DMS153 (cell line): ENCODE measurements at places on chromosomes 3 and 15.

DNA sequence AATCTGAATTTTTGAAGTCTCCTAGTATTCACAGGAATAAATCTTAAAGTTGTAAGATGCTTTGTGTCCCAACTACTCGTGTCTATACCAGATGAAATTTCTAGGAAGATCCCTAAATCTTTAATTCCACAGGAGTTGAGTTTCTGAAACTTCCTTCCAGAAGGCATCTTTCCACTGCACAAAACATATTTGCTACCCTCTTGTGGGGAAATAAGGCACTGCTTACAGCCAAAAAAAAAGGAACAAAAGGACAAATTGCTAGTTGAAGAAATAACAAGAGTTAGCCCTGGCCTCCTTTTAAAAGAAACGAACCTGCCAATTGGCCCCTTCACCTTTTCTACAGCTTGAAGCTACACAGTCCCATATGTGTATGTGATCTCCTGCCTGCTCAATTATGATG is 54.0 kb downstream of the TAFA4 start:
- no peak for DNase-seq

GRCh38 chr3:16379838-16380237 is 114.8 kb downstream of the OXNAD1 start:
- DNase-seq, result no peak

- DNase-seq, result no peak
Observed at GRCh38 chr15:82916161-82916952, 36.2 kb downstream of the HOMER2 start.

- peak; percentile 97 for DNase-seq
Observed at GRCh38 chr3:176919836-176920765, 277.2 kb downstream of the TBL1XR1 start.

- no peak for DNase-seq
Observed at GRCh38 chr15:50137330-50137761, 18.3 kb upstream of the ATP8B4 start.
